ENCODE measurements at places on chromosomes 1 and 21. TPM values are rescaled to one million over a fixed set of nuclear protein-coding genes. Genes with fewer than 3 reads are reported as not detected.

- DNase-seq, result no peak
These were observed 146.0 kb downstream of the SLC30A10 start for GRCh38 chr1:219782311-219782710.

DNA sequence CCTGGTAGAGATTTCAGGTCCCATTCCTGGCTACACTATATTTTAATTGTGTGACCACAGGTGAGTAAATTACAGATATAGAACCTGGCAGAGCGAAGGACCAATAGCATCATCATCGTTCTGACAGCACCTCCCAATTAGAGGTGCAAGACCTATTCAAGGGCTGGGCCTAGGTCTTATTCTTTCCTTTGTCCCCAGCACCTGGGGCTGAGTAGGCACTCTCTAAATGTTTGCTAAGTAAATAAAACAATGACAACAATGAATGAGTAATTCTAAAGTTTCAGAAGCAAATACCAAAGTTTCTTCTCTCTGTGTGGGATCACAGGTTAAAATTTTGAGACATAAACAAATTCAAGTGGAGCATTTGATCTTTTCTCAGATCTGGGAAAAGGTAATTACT, 32.7 kb downstream of the BEND5 start:
- no peak for DNase-seq

DNA sequence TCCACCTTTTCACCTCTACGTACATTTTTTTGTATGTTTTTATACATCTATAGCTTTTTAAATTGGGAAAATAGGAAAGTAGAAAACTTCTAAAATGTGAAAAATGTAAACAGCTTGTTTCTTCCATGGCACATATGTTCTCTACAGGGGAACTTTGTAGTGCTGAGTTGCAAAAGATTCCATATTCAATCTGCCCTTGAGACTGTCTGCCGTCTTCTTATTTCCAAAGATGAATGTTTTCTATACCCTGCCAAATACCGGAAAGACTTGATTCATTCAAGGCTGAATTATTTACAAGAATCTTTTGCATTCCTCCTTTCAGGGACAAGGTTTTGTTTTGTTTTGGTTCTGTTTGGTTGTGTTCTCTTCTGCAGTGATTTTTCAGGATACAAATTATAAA, 1334.5 kb upstream of the ADGRL4 start:
- no peak for DNase-seq

DNA sequence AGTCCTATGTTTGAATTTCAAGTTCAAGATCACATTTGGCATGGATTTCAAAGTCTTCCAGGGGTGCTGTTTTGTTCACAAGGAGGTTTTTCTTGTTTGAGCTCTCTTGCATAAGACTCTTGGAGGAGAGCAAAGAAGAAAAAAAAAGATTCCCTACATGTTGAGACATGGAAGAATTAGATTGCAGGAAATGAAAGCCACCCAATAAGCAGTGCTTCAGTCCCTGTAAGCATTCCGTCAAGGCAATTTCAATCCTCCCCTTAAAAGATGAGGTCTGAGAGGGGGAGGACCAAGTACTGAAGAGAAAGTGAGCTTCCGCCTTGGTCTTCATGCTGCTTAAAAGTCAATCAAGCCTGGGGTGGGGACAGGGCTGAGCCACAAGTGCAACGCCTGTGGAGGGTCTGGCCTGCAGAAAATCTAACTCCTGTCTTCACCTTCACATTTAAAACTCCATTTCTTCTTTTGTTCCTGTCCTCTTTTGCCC, 50.2 kb downstream of the LPAR3 start:
- no peak for DNase-seq

HPDL gene
- total RNA-seq, result 0.62 TPM

OR2T10 gene
- total RNA-seq, result not detected

CRABP2 gene
- 3.1 TPM for total RNA-seq

UBE2G2 gene
- 61.8 TPM for total RNA-seq

PKLR gene
- total RNA-seq, result not detected

Data from occipital lobe (tissue), 3 donors.